ENCODE measurements at places on chromosomes 13 and 19.

DNA sequence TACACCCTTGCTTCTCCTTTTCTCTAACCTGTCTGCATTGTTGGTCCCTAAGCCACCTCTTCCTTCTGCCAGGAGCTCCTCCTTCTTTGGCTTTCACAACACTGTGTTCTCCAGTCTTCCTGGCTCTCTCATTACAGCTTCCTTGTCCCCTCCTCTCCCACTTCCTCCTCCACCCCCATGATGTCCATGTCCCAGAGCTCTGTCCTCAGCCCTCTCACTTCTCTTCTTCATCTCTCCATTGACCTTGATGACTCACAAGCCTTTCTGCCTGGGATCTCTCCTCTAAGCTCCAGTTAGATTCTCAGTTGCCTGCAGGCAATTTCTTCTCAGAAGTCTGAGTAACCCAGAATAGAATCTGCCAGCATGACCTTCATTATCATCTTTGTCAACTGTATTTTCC is 100.3 kb upstream of the WASF3 start:
- DNase-seq: no peak

GRCh38 chr13:33678084-33678483 is 139.9 kb upstream of the RFC3 start:
- DNase-seq: no peak

GRCh38 chr19:57812226-57812625 is 2.5 kb downstream of the ZNF552 start:
- no peak for DNase-seq

DNA sequence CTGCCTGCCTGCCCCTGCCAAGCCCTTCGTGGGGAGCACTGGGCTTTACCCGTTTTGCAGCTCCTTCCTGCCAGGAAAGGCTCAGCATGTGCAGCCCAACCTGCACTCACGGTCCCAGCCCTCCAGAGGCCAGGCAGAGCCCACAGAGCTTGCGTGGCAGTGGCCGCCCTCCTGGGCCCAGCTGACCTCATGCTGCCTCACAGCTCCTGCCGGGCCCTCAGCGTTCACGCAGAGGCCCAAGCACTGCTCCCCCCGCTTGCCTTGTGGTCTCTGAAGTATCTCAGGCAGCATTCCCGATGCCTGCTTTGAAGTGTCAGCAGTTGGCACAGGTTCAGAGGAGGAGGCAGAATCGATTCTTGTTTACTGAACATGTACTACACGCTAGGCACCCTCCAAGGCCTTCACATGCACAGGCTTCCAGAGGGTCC is 32.5 kb downstream of the CAPN12 start:
- DNase-seq: peak; percentile 84

GRCh38 chr19:4400135-4400936 is at the start of gene SH3GL1:
SH3GL1 (minus strand) TSS chr19:4400547; CDS start chr19:4400368, 179 bp downstream.
- peak; percentile 94 for DNase-seq

DNA sequence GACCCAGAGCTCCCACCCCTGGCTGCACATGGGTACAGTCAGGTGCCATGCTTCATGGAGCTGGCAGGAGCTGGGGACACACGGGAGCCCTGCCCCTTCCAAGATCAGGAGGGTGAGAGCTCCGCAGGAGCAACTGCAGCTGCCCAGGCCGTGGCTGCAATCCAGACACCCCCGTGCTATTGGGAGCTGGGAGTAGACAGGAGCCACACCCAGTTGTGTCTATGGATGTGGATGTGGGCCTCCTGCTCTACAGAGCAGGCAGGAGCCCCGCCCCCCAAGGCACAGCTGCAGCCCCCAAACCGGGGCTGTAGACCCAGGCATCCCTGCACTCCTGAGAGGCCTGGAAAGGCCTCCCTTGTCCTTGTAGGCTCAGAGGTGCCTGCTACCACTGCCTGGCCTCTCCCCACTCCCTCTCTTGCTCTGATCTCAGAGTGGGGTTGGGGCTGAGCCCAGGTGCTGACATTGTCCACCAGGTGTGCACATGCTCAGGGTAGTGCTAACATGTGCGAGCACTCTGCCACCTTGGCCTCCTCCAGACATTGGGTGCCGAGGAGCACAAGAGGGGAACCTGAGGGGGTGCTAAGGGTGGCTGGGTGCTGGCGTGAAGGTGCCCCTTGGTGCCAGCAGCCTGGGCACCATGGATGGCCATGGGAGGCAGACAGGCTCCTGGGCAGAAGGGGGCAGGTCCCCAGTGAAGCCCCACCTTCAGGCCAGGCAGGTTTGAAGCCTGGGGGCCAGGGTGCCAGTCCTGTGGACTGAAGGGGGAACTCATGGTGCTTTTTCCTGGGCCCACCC is 8.0 kb upstream of the BAX start:
- no peak for DNase-seq

DNA sequence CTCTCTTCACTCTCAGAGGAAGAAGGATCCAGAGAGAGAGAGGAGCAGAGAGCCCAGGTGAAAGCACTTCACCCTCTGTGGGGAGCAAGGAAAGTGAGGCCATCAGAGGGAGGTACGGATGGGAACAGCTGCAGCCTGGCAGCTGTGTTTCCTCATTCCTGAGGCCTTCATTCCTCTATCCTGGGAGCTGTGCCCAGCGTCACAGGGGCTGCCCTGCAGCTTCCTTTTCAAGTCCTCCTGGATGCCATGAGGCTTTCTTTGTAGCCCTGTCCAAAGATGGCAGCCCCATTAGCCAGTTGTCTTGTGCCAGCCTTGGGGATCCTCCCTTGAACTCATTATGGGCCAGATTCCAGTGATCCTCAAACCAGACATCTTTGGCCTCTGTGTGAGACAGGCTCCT is 76.8 kb upstream of the PCDH8 start:
- no peak for DNase-seq

- DNase-seq: no peak
These were observed 253.8 kb downstream of the KLF12 start for GRCh38 chr13:73880365-73880764.

- no peak for DNase-seq
These were observed 859.1 kb downstream of the DIAPH3 start for GRCh38 chr13:59304596-59304995.

DNA sequence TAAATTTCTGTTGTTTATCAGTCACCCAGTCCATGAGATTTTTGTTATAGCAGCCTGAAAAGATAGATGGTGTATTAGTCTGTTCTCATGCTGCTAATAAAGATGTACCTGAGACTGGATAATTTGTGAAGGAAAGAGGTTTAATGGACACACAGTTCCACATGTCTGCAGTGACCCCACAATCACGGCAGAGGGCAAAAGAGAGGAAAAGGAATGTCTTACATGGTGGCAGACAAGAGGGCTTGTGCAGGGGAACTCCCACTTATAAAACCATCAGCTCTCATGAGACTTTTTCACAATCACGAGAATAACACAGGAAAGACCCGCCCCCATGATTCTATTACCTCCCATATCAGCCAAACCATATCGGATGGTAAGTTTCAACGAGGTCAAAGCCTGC is 309.2 kb downstream of the LIG4 start:
- DNase-seq: no peak

DNA sequence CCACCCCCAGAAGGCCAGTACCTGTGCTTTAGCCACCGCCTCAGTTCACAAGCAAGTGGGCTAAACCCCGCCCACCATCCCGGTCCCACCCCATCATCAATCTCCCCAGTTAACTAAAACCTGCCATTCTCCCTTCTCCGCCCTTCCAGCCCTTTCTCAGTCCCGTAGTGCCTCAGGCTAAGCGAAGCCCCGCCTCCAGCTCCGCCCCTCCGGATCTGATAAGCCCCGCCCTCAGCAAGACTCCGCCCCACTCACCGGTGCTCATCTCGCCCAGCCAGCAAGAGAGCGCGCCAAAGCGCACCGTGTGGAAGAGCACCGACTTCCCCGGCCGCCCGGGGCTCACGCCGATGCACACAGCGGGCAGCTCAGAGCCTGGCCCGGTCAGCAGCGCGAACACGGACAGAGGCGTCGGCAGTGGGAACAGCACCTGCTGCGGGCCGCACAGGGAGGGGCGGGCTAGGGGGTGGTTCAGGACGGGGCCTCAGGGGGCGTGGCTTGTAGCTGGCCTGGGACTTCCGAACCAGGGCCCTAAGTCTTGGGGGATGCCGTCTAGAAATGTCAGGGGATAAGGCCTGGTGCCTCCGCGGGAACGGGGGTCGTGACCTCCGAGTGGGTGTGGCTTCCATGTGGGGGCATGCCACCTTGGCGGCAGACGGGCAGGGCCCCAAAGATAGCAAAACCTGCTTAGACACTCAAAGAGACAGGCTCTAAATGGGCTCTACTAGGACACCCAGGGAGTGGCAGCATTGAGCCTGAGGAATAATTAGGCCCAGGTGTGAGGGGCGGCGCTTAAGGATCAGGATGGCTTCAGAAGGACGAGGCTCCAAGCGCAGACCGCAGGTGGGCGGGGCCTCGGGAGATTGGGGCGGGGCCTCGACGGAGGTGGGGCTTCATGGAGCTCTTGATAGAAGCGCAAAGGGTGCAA is 21.4 kb downstream of the MAP4K1 start:
- DNase-seq: peak; percentile 40

DNA sequence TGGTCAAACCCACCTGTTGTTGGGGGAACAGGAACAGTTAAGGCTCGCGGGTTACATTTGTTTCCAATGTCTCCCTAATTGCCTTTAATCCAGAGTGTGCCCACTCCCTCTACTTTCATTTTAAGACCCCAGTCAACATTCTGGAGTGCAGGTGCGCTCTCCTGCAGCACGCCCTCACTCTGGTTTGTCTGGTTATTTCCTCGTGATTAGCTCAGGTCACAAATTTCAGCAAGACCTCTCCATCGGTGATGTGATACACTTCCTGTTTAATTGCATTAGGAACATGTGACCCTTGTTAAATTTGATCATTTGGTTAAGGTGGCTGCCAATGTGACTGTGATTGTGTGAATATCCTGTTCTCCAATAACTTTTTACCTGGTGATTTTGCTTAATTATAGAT is 53.0 kb downstream of the TEX29 start:
- DNase-seq: no peak

DNA sequence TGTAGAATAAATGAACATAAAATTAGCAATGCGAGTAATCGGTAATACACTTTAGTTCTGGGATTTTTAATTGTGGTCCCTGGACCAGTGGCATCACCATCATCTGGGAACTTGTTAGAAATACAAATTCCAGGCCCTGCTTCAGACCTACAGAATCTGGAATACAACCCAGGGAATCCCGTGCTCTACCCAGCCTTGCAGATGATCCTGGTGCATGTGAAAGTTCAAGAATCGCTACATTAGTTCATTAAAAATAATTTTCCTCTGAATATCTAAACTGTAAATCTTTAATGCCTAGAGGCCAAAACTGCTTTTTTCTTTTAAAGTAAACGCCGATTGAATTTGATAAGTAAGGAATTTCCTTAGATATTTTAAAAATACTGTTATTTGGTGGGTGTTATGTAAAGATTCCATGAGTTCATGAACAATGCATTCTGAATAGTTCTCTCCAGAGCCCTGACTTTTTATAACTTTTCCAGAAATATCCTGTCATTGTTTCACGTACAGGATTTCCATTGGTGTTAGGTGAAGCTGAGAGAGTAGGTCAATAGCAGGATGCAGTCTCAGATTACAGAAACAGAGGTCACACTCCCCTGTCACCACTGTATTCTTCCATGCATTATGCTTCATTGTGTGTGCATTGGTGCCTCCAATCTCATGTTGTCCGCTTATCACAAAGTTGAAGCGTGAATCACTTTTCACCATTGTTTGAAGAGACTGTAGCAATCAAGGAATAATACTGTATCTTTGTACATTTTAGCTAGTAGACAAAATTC is 596.5 kb upstream of the KLF12 start:
- no peak for DNase-seq

DNA sequence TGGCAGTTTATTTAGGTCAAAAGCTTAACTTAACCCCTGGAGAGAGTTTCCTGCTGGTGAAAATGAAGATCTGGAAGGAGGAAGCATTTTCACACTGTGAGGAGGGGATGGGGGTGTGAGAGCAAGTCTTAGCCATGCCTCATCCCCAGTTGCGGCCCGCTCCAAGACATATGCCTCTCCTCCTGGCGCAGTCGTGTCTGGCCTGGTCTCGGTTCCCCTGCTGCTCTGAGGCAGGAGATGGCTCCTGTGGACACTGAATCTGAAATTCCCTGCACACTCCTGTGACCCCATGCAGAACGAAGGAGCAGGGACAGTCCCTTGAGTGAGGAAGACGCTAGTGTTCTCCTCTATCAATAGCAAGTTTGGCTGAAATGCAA is 360 bp upstream of the ZNF69 start:
- DNase-seq: peak; percentile 27

DNA sequence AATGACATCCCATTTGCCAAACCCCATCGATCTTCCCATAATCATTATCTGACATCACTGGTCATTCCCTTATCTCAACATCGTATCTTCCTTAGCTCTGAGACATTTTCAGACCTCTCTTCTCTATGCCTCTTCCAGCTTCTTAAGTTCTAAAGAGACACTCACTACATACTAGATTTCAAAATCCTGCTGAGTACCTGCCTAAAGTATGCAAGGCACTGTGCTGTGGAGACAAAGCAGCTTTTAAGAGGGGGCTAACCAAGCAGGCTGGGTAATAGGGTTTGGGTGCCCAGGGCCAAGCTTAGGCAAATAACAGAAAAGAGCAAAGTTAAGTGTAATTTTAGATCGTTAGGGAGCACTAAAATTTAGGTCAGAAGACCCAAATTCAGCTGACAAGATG is 3.4 kb upstream of the POMP start:
- DNase-seq: peak; percentile 50
